Muscle of back (tissue), 13 donors: ENCODE measurements at places on chromosomes 4 and X. TPM values are rescaled to one million over a fixed set of nuclear protein-coding genes. Genes with fewer than 3 reads are reported as not detected.

UGT2B15 gene
- polyA plus RNA-seq, result not detected

BST1 gene
- polyA plus RNA-seq, result 5.1 TPM

PHEX gene
- 1.8 TPM for polyA plus RNA-seq

FRMD7 gene
- 0.43 TPM for polyA plus RNA-seq

AREG gene
- polyA plus RNA-seq, result not detected

S100P gene
- polyA plus RNA-seq, result 2.2 TPM

DNA sequence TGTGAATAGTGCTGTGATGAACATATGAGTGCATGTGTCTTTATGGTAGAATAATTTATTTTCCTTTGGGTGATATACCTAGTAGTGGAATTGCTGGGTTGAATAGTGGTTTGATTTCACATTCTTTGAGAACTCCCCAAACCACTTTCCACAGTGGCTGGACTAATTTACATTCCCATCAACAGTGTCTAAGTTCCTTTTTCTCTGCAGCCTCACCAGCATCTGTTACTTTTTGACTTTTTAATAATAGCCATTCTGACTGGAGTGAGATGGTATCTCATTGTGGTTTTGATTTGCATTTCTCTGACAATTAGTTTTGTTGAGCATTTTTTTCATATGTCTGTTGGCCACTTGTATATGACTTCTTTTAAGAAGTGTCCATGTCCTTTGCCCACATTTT is 29.1 kb downstream of the JADE3 start:
- DNase-seq, result no peak

DNA sequence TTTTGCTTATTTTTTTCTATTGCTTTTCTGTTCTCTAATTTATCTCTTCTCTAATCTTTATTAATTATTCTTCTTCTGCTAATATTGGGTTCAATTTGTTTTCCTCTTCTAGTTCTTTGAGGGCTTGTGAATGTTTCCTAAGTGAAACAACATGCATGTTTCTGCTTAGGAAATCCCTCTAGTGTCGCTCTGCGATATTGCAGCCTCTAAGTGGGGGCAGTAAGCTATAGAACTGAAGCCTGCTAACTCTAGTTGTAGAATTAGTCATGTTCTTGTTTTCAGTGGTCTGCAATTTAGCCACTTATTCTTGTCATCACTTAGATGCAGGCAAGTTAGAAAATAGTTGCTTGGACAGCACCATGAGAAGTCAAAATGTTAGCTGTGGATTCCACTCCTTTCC is 222.6 kb downstream of the SPIN4 start:
- no peak for DNase-seq

DNA sequence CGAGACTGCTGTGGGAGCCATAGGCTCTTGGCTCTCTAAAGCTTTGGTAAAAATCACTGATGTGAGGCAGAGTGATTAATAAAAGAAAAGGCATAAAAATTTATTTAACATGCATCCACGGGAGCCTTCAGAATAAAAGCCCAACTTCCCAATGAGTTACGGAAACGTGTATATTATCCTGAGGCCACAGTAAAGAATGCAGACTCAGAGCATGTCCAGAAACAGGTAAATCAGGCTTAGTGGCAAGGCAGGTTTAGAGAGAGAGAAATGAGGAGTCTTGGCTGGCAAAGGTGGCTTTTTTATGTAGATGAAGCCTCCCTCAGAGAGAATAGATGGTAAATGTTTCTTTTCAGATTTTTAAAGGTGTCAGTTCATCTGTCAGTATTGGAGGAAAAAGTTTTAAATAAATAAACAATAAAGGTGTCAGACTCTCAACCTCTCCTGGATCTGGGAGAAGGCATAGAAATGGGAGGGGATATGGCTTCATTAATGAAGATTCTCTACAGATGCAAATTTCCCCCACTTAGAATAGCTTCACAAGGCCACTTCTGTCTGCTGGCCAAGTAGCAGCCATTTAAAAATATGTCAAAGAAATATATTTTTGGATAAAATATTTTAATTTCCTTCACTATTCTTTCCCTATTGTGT is 24.0 kb downstream of the C4orf51 start:
- DNase-seq, result no peak

- DNase-seq, result no peak
Measured at GRCh38 chrX:40524423-40524822, 56.3 kb upstream of the ATP6AP2 start.

GRCh38 chr4:102322736-102323135 is 22.5 kb downstream of the SLC39A8 start:
- DNase-seq, result no peak

DNA sequence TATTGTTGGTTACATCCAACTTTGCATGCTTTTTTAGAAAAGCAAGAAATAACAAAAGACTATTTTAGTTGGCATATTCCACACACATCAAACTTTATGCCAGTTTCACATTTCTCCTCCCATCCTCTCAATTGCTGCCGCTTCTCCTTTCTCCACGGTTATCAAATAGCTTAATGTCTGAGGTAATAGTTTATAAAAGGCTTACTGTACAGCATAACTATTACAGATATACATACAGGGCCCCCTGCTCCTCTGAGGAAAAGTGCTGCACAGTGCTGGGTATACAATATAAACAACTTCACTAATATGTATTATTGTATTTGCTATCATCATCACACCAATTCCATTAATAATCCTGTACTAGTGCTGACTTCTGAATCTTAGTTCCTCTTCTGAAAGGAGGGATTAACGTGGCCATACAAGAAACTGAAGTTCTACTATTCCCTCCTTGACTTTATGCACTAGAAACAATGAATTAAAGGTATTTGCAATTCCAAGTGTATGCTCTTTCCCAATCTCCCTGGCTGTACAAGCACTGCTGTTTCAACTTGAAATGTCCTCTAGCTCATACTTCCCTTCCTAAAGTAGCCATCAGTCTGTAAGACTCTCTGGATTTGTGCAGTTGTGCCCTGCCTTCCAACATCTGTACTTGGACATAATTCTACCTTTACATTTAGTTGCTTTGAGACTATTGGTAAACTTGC is 2.5 kb downstream of the CCNI start:
- peak; percentile 68 for DNase-seq

GRCh38 chrX:7574325-7574724 is 268.6 kb upstream of the VCX start:
- DNase-seq, result peak; percentile 25

DNA sequence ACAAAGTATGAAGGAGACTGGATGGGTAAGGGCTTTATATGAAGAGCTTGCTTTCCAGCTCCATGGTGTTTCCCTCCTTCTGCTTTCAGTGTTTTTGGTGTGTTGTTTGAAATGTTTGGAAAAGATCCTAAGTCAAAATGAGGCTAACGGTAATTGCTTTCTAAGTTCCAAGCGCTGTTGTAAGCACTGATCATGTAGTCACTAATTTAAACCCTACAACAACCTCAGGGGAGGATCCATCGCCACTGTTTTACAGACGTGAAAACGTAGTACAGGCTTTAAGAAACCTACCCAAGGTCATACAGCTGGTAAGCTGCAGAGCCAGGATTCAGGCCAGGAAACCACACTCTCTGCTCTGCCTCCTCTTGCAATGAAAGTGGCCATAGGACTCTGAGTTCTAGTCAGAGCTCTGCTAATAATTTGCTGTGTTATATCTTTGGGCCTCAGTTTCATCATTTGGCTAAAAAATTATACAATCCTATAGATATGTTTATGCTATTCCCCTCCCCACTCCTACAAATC is 102.9 kb upstream of the PGRMC2 start:
- no peak for DNase-seq

- DNase-seq, result peak; percentile 68
Measured at GRCh38 chr4:10096201-10096977, 20.2 kb downstream of the WDR1 start.

DNA sequence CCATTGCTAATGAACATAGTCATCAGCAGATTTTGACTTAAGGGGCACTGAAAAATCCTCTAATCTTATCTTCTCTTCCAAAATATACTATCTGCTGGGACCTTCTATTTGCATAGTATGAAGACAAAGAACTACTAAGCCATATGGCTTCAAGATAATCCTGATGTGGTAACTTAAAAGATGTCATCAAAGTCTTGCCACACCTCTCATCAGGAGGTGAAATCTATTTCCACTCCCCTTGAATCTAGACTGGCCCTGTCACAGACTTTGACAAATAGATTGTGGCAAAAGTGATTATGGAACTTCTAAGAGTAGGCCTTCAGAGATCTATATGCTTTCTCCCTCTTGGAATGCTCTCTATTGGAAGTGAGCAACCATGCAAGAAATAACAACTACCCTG is 27.3 kb upstream of the TET2 start:
- DNase-seq, result no peak

DNA sequence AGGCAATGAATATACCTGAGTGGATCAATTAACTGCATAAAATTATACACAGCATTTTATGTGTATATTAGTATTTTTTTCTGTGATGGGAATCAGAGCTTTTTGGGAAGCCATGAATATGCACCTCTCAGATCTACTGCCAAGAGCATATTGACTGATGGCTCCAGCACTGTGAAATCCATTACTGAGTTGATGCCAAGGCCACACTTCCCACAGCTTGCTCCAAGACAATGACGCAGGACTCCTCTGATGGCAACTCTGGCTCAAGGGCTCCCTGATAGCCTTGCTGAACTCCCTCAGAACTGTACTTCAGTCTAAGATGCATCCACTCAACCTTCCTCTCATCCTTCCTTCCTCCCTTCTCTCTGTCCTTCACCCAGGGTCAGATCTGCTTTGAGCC is 82.7 kb downstream of the OTC start:
- DNase-seq, result peak; percentile 13

GRCh38 chr4:79210636-79211049 is 115.2 kb downstream of the NAA11 start:
- DNase-seq, result no peak

DNA sequence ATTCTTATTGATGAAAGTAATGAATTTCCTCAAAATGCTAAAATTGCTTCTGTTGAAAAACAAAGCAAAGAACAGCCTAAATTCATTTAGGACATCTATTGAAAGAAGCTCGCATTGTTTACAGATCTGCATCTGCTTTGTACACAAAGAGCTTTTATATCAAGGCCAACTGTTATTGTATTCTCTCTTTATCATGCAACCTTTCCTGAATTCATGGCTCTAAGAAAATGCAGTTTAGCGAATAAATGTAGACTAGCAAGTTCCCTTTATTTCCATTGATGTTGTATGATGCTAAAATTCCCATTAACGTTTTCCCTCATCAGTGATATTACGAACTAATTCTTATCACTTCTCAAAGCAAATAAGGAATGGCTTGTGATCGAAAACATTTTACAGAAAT is 446.3 kb downstream of the MID1IP1 start:
- no peak for DNase-seq

GRCh38 chrX:36640232-36640631 is 367.9 kb upstream of the FAM47C start:
- no peak for DNase-seq
